ENCODE measurements at places on chromosomes 1 and 21.

DNA sequence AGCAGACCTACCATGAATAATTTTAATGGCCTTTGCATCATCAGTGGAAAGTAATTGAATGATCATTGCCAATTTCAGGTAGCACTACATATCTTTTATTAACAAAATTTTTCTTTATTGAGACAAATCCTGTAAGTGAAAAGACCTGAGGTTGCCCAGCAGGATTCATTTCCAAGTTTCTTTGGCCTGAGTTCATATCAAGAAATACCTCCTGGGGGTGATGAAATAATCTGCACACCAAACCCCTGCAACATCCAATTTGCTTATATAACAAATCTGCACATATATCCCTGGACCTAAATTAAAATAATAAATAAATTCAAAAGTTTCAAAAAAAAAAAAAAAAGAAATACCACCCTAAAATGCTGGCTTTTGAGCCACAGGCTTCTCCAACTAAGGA lies 27.3 kb upstream of the ZNF281 start:
- DNase-seq, result no peak

GRCh38 chr1:226201029-226201593 lies 14.6 kb upstream of the ACBD3 start:
- no peak for DNase-seq

DNA sequence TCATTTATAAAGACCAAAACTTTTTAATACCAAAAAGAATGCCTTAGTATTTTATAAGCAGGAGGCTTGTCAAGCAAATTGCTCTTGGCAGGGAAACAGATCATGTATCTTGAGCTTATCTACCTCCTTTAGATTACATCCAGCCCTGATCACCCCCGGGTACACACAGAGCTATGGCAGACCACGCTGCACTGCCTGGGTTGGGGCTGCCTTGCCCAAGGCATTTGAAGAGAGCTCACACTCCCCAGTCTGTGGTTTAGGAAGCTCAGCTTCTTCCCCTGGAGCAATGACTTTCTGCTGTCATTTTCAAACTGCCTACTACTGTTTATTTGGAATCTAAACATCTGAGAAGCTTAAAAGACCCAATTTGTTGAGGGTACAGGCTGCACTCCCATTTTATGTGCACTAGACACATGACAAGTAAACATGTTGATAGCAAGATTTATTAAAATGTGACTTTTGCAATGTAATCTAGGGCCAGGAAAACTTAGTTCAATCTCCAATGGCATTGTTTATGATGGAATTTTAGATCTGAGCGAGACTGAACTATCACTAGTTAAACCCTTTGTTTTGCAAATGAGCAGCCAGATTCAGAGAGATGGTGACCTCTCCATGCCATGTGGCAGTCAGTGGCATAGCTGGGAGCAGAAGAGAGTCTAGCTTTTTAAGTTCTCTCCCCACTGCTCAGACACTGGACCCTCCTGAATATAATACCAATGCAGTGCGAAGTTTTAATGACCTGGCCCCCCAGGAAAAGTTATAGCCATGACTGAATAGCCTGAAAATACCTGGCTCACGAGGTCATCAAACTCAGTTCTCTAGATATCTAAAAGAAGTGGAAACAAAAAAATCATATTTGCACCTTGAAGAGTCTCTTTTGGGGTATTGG lies 214.9 kb downstream of the HLX start:
- DNase-seq, result no peak

DNA sequence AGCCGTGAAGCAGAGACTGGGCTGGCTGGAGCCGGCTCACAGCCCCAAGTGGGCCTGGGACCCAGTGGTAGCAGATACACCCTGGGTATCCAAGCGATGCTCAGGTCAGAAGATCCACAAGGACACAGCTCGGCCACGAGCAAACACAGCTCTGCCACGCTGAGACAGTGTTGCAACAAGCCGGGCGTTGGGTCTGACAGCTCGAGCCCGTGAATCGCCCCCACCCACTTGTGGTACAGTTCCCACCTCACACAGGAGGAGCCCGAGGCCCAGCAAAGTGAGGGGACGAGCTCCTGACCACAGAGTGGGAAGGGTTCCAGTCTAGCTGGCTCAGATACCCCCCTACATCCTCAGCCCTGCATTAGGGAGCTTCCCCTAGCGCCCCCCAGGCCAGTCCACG lies 8.9 kb upstream of the PRKCZ start:
- no peak for DNase-seq

- DNase-seq, result peak; percentile 39
These were observed 40.8 kb upstream of the LRRC3 start for GRCh38 chr21:44414291-44415072.
